ENCODE measurements at places on chromosomes 6 and 20. TPM values are rescaled to one million over a fixed set of nuclear protein-coding genes. Genes with fewer than 3 reads are reported as not detected.

The GTPBP2 gene
- 107 TPM for total RNA-seq

The GPSM3 gene
- 289 TPM for total RNA-seq

The POU5F1 gene
- total RNA-seq, result not detected

- DNase-seq, result no peak
- no peak overlapping the region for H3K27ac ChIP-seq
- H3K4me1 ChIP-seq, result no peaks in the 10 kb centered on the region
- H3K36me3 ChIP-seq, result peaks cover 6% of the 10 kb centered on the region
- no peak overlapping the region for H3K4me3 ChIP-seq
Observed at GRCh38 chr6:109738667-109739066, 47.6 kb downstream of the FIG4 start.

DNA sequence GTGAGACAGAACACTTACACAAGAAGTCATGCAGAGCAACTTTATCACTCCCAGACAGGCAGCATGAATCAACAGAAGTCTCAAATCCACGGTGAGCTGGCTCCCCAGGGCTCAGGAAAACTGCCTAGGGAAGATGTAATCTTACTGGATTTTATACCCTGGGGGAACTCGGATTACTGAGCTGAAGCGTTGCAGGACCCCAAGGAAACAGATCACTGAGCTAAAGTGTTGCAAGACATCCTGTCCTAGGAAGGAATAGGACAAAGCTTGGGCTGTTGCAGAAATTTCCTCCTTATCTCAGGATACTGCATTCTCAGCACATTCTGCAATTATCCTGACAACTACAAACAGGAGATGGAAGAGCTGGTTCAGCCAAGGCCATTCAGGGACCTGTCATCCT is 224.8 kb downstream of the TFAP2A start:
- H3K36me3 ChIP-seq, result no peaks in the 10 kb centered on the region
- no peak overlapping the region for H3K4me3 ChIP-seq
- no peak for DNase-seq
- no peaks in the 10 kb centered on the region for H3K4me1 ChIP-seq
- no peak overlapping the region for H3K27ac ChIP-seq
- H3K27me3 ChIP-seq, result no peaks in the 10 kb centered on the region

DNA sequence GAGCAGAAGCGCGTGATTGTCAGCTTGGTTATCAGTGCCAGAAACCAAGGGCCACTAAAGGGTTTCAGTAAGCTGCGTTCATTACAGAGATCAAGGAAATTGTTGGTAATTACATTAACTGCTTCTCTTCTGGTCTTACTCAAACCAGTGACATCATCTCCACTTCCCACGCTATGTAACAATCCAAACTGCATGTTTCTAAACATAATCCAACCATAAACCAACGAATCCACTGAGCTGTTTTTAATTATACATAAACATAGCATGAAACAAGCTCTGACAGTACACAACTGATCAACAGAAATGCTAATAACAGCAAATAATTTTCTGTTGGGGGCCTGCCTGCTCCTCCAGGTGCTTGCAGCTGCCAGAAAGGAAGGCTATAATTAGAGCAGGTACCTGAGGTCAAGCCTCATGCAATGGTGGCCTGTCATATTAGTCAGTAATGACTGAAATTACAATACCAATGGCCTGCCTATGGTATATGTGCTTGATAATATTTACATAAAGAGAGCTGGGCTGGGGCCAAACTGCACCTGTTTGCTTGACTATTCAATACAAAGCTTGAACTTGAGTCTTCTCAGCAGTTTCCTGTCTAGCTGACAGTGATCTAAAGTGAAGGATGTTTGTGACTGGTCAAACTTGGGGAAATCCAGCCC is 40.1 kb downstream of the ILRUN start:
- H3K4me3 ChIP-seq, result peak overlapping the region; percentile 67
- peaks cover 40% of the 10 kb centered on the region for H3K36me3 ChIP-seq
- H3K27ac ChIP-seq, result peak overlapping the region; percentile 95

GRCh38 chr6:145206247-145206907 is 528.9 kb downstream of the EPM2A start:
- peaks cover 8% of the 10 kb centered on the region for H3K27me3 ChIP-seq
- H3K27ac ChIP-seq, result no peak overlapping the region
- no peaks in the 10 kb centered on the region for H3K4me1 ChIP-seq
- no peak for DNase-seq

The IPCEF1 gene
- 13.8 TPM for total RNA-seq

The DEFB114 gene
- total RNA-seq, result not detected

DNA sequence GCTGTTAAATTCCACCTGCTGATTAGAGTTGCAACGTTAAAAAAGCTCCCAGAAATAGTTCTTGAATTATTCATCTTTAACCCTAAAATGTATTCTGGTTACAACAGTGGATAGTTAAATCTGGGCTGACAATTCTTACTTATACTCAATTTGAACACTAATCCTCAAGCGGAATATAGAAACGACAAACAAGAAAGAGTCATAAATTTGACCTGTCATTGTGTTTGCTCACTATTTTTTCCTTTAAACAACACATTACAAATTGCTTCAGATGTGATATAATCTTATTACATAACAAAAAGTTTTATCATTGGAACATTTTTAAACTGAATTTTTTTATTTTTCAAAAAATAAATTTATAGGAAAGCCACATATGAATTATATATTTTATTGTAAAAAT is 104.5 kb upstream of the RNF217 start:
- no peaks in the 10 kb centered on the region for H3K36me3 ChIP-seq
- no peak for DNase-seq
- no peaks in the 10 kb centered on the region for H3K27me3 ChIP-seq
- no peak overlapping the region for H3K27ac ChIP-seq

The MRAP2 gene
- total RNA-seq, result not detected

The ADGRF5 gene
- total RNA-seq, result not detected

The TTLL9 gene
- total RNA-seq, result not detected

- peaks cover 39% of the 10 kb centered on the region for H3K4me1 ChIP-seq
- no peaks in the 10 kb centered on the region for H3K27me3 ChIP-seq
- no peak for DNase-seq
- no peak overlapping the region for H3K4me3 ChIP-seq
Observed at GRCh38 chr20:58987790-58988564, 6.9 kb downstream of the NELFCD start.

- H3K27ac ChIP-seq, result no peak overlapping the region
- peaks cover 8% of the 10 kb centered on the region for H3K4me1 ChIP-seq
- H3K27me3 ChIP-seq, result no peaks in the 10 kb centered on the region
- no peak for DNase-seq
- no peaks in the 10 kb centered on the region for H3K36me3 ChIP-seq
Observed at GRCh38 chr6:2029130-2029794, 216.1 kb downstream of the GMDS start.

- no peak overlapping the region for H3K27ac ChIP-seq
- no peak overlapping the region for H3K4me3 ChIP-seq
- DNase-seq, result no peak
- H3K4me1 ChIP-seq, result peaks cover 5% of the 10 kb centered on the region
Observed at GRCh38 chr6:168367285-168367751, 47.7 kb upstream of the DACT2 start.

The LY6G5B gene
- total RNA-seq, result 17.2 TPM

The EDN1 gene
- total RNA-seq, result 0.10 TPM

The PTCHD4 gene
- not detected for total RNA-seq

- H3K4me3 ChIP-seq, result no peak overlapping the region
- H3K36me3 ChIP-seq, result no peaks in the 10 kb centered on the region
- no peaks in the 10 kb centered on the region for H3K27me3 ChIP-seq
Observed at GRCh38 chr20:6588296-6588695, 179.2 kb upstream of the BMP2 start.

- H3K27ac ChIP-seq, result peak overlapping the region; percentile 85
- peak; percentile 28 for DNase-seq
- peak overlapping the region; percentile 34 for H3K4me3 ChIP-seq
- H3K36me3 ChIP-seq, result no peaks in the 10 kb centered on the region
Observed at GRCh38 chr20:43942667-43943285, 28.1 kb downstream of the TOX2 start.

DNA sequence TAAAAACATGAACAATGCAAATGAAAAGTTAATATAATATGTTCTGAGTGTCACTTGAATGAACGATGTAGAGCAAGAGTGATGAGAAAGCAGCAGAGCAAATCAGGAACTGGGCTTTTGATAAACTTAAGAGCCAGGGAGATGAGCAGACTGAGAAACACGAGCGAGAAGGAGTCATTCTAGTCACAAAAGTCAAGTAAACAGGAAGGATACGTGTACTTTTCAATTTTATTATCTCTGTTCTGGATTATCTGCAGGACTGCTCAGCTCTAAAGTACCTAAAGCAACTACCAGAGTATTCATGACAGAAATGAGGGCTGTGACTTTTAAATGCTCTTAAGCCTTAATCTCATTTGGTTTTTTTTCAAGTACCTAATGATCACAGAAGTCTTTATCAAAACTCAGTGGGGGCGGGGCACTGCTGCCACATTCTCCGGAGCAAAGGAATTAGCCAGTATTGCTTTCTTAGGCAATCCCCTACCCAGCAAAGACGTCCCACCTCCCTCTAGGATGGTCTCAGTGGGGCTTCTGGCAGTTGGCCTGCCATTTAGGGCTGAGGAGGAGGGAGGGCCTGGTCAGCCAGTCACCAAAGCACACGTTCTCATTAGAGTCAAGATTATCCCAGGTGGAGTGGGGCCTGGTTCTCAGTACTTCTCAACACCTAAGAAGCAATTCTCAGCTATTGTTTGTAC is 8.6 kb downstream of the MAN1A1 start:
- H3K4me1 ChIP-seq, result peaks cover 64% of the 10 kb centered on the region
- no peak for DNase-seq
- H3K27ac ChIP-seq, result peak overlapping the region; percentile 7
- H3K36me3 ChIP-seq, result peaks cover 28% of the 10 kb centered on the region
- H3K4me3 ChIP-seq, result no peak overlapping the region

- DNase-seq, result no peak
- H3K4me1 ChIP-seq, result no peaks in the 10 kb centered on the region
- no peak overlapping the region for H3K27ac ChIP-seq
- peaks cover 31% of the 10 kb centered on the region for H3K27me3 ChIP-seq
Observed at GRCh38 chr6:56915832-56916231, 39.1 kb upstream of the BEND6 start.

DNA sequence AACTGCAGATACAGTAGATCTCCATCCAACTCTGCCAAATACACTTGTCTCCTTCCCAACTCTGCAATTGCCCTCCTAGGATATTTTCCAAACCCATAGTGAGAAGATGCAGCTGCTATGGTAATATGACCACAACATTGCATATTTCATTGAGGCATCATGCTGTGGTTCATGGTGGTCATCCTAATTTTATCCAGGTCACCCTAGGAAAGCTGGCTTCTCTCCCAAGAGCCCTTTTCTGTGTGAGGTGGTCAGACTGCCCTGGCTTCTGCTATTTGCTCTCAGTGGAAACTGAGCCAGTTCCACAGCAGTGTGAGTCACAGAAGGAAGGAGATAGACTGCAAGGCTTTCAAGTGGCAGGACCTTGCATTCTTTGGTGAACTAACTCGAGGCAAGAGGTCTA is 5.5 kb downstream of the OGFRL1 start:
- no peak for DNase-seq
- H3K27me3 ChIP-seq, result no peaks in the 10 kb centered on the region
- peaks cover 41% of the 10 kb centered on the region for H3K36me3 ChIP-seq
- no peak overlapping the region for H3K27ac ChIP-seq
- peaks cover 25% of the 10 kb centered on the region for H3K4me1 ChIP-seq

- no peak for DNase-seq
- no peaks in the 10 kb centered on the region for H3K27me3 ChIP-seq
- H3K36me3 ChIP-seq, result no peaks in the 10 kb centered on the region
- H3K27ac ChIP-seq, result no peak overlapping the region
Observed at GRCh38 chr6:162864911-162865310, 137.1 kb downstream of the PACRG start.

DNA sequence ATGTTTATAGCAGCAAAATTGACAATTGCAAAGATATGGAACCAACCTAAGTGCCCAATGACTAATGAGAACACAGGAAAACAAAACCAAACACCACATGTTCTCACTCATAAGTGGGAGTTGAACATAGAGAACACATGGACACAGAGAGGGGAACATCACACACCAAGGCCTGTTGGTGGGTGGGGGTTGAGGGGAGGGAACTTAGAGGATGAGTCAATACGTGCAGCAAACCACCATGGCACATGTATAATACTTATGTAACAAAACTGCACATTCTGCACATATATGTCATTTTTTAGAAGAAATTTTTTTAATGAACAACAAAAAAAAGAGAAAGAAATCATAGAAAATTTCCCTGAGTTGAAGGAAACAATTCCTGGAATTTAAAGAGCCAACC is 3.9 kb downstream of the EPM2A start:
- H3K4me3 ChIP-seq, result no peak overlapping the region
- no peak overlapping the region for H3K27ac ChIP-seq
- H3K27me3 ChIP-seq, result no peaks in the 10 kb centered on the region
- peaks cover 21% of the 10 kb centered on the region for H3K4me1 ChIP-seq

The ARMC12 gene
- total RNA-seq, result 0.40 TPM

- H3K27me3 ChIP-seq, result no peaks in the 10 kb centered on the region
- no peak overlapping the region for H3K4me3 ChIP-seq
- no peak for DNase-seq
- H3K27ac ChIP-seq, result no peak overlapping the region
- H3K36me3 ChIP-seq, result peaks cover 54% of the 10 kb centered on the region
Observed at GRCh38 chr20:33676652-33677645, 2.7 kb upstream of the NECAB3 start.

DNA sequence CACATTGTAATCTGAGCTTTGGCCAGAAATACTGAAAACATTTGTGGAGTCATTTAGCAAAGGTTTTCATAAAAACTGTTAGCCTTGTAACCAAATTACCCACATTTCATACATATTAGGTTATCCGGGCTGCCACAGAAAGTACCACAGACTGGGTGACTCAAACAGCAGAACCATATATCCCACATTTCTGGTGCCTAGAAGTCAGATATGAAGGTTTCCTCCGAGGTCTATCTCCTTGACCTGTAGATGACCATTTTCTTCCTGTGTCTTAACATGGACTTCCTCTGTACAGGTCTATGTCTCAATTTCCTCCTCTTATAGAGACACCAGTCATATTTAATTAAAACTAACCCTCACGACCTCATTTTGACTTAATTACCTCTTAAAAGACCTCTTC is 49.5 kb upstream of the SMIM28 start:
- H3K4me3 ChIP-seq, result no peak overlapping the region
- H3K4me1 ChIP-seq, result peaks cover 2% of the 10 kb centered on the region
- DNase-seq, result no peak
- no peak overlapping the region for H3K27ac ChIP-seq
- no peaks in the 10 kb centered on the region for H3K36me3 ChIP-seq

All from activated CD4-positive, alpha-beta memory T cell treated with anti-CD3 and anti-CD28 coated beads, Interleukin-2, amount 10 ng/mL, durations not matched to agents 7 days and 5 days (primary cell).